ENCODE measurements at places on chromosomes 1 and 21. TPM values are rescaled to one million over a fixed set of nuclear protein-coding genes. Genes with fewer than 3 reads are reported as not detected.

Gene RAB42
- total RNA-seq: 1.6 TPM

Gene LRRC71
- not detected for total RNA-seq

Gene NBPF6
- total RNA-seq: under 0.01 TPM

Gene FCGR3A
- 1.6 TPM for total RNA-seq

Measured in hematopoietic multipotent progenitor cell (in vitro differentiated cells).